ENCODE measurements at places on chromosomes 11 and 22.

- no peak for DNase-seq
Measured at GRCh38 chr22:25493794-25494193, 70.7 kb upstream of the GRK3 start.

DNA sequence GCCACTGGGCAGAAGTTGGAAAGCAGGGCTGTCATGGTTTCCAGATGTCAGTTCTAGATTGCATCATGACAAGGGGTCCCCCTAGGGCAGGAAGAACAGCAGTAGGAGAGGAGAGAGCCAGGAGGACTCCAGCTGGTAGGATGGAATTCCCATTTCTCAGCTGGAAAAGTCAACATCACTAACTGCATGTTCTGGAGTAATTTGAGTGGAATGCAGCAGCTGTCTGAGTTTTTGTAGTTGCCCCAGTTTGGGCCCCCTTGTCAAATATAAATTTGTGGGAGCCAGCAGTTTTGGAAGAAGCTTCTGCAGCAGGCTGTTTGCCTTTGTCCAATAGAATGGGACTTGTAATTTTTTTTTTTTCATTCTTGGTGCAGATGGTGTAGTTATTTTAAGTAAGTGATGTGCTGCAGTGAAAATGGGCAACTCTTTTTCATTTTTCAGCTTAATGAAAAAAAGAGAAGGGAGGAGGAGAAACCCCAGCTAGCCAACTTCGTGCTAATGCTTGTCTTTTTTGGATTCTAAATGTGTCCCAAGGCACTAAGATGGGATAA is 86.9 kb downstream of the LDLRAD3 start:
- DNase-seq, result no peak

DNA sequence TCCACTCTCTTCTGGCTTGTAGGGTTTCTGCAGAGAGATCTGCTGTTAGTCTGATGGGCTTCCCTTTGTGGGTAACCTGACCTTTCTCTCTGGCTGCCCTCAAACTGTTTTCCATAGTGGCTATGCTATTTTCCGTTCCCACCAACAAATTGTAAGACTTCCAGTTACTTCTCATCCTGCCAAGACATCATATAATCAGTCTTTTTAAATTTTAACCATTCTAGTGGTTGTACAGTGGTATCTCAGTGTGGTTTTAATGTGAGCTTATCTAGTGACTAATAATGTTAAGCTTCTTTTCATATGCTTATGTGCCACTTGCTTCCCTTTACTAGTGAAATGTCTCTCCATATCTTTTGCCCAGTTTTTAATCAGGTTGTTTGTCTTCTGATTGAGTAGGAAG is 13.6 kb upstream of the TRIM29 start:
- no peak for DNase-seq

DNA sequence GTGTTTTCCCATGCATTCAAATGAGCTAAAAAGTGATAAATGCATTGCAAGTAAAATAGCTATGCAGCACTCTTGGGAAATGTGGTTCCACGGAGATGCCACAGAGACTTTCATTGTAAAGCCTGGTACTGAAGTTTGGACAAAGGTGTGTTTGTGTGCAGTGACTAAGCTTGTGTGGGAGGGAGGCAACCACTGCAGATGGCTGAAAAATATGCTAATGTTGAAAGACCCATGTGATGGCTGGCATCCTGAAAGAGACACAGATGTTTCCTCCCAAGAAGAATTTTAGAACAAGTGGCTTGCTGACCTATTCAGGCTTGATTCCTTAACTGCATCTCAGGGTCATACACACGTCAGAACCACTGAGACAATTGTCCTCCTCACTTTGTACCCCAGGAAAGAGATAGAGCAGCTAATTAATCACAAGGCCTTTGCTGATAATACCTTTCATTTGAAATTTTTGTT is 73.8 kb downstream of the FAM76B start:
- no peak for DNase-seq

DNA sequence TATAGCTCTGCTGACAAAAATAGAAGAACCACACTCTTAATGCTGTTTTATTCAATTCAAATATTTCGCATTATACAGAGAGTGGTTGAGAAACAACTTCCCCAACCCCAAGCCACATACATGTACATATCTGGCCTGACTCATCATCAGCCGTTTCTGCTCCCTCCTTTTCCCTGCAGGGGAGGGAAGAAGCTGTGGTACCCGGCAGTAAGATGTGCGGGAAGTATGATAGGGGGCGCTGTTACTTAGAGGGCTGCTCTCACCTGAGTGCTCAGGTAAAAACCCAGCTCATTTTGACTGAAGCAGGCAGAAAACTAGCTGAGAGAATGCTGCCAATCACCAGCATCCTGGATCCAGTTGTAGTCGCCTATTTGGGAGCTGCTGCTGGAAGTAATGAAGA is 85.5 kb downstream of the NELL1 start:
- no peak for DNase-seq

GRCh38 chr11:34859496-34859895 is 56.7 kb downstream of the APIP start:
- DNase-seq, result no peak

DNA sequence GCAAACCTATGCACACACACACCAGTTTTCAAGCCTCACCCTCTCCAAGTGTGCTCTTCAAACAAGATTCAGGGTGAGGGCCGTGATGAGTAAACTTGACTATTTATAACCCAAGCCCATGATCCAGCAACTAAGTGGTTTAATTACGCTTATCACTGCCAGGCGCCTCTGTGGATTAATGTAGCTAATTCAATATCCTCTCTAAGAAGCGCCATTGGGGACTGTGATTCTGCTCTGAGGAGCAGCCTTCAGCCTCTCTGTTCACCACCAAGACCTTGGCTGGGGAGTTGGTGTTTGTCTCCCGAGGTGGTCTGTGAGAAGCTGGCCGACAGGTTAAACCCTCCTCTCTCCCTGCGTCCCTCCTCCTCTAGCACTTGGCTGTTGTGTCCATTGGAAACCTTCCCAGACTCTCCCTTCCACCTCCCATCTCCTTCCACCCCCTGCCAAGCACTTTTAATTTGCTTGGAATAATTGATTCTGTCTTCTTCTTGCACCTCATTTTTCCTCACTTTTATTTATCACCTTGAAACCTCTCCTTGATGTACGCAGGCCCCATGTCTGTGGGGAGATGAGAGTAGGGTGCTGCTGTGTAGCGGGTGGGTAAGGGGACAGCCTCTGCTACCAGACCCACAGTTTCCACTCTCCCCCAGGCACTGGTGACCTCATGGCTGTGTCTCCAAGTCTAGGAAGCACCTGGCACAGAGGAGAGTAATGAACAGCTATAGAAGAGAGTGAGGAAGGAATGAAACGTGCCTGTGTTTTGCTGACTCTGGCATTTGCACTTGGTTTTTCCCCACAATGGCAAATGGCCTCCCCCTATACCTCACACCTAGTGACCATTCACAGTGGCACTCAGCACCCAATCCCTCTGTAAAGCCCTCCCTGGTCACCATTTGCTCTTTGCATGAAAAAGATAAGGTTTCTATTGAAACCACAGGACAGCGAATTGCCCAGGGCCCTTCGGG is 236.6 kb downstream of the GRIK4 start:
- no peak for DNase-seq

- DNase-seq, result no peak
Measured at GRCh38 chr11:77505956-77506355, 32.1 kb upstream of the PAK1 start.

All from sciatic nerve (tissue), 2 donors.